ENCODE measurements at places on chromosomes 16 and 17.

DNA sequence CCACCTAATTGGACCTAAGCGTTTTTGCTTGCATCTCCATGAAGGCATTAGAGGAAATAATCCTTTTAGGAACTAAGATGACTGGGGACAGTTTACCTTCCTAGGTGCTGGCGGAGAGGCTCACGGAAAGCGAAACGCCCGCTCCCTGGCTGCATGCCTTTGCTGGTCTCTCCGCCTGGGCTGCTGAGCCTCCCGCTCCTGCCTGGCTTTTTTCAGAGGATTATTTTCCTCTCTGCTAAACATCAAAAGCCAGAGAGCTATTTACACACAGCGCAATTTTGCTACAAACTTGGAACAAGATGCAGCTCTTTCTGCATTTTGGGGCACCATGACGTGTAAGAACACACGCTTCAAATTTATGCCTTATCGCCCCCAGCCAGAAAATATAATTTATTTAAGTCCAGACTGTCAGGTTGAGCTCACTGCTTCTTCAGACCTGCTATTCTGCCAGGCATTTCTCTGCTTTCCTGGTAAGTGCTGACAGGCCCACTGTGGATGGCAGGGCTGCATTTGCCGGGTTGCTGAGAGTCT is 124.4 kb downstream of the SPACA3 start:
- no peak for DNase-seq

- DNase-seq = no peak
These were observed 33.0 kb downstream of the C16orf54 start for GRCh38 chr16:29712809-29713208.

DNA sequence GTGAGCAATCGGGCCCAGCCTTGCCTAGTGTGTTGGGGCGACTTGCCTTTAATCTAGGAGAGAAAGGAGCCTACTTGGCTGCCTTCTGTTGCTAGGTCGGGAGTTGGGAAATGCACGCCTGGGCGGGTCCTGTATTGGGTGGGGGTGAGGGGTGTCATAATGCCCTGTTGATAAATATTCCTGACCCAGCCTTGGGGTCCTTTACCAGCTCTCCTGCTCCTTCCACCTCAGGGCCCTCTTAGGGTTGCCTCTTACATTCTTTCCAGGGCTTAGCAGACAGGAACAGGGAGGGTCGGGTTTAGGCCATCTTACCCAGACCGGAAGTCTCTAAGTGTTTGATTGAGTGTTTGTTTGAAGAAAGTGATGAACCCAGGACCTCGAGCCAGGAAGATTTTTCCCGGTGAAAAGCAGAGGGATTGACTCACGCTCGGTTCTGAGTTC is 112.9 kb downstream of the SEC14L1 start:
- DNase-seq = no peak

DNA sequence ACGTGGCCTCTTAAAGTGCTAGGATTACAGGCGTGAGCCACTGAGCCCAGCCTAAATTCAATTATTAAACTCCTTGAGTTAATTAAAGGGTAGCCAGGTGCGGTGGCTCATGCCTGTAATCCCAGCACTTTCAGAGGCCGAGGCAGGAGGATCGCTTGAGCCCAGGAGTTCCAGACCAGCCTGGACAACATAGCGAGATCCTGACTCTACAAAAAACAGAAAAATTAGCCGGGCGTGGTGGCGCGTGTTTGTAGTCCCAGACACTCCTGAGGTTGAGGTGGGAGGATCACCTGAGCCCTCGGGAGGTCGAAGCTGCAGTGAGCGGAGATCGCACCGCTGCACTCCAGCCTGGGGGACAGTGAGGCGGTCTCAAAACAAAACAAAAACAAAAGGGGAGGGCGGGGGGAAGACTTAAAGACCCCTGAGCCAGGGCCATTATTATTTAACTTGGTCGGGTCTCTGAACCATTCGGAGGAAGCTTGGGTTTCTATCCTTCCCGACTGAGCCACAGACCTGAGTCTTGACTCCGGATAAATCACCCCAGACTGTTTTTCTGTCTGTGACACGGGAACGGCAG is 19.5 kb downstream of the BCL7C start:
- no peak for DNase-seq

DNA sequence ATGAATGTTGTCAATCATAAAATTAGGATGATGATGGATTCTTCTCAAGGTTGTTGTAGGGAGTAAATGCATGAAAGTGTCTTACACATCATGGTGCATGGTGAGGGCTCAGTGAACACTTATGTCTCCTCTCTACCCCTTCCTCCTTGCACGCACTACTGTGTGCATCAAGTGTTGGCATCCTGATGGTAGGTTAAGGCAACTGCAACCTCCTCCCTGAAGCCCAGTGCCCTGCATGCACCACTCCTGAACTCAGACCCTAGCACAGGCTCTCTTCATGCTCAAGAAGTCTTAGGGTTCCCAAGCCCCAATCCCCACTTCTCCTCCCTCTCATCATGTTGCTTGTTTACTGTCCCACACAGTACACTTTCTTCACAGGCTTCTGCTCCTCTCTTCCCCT is 105.8 kb upstream of the DNAH9 start:
- DNase-seq = no peak

DNA sequence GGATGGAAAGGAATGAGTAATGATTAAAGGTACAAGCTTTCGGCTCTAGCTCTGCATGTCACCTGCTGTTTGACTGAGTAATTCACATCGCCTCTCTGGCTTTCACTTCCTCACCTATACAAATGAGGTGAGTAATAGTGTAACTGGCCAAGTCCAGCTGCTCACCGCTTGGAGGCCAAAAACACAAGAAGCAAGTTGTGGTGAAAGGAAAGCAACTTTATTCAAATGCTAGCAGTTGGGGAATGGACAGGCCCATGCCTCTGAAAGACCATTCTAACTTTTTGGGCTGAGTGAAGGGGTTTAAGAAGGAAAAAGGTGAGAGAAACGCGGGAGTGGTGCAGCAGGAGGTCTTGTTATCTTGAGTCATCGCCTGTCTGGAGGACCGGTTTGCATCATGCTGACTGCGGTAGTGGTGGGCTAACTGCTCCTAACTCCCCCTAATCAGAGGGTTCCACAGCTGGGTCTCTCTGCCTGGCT is 45.7 kb upstream of the CSNK2A2 start:
- DNase-seq = no peak

DNA sequence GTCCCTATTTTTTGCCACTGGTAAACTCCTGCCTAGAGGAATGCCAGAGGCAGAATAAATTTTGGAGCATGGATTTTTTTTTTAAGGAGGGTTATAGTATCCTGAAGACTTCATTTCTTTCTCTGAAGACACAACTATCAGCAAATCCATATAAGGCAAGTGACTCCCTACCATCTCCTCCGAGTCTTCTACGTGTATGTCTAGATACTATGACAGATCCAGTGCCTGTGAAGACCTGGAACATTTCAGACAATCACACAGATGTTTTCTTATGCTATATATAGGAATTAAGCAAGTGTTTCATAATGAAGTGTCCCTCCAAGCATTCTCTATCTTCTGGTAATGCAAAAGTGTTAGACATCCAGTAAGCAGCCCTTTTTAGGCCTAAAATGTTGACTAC is 255.5 kb upstream of the TBX2 start:
- no peak for DNase-seq

GRCh38 chr16:13997933-13998332 is 73.2 kb upstream of the MRTFB start:
- DNase-seq = no peak

DNA sequence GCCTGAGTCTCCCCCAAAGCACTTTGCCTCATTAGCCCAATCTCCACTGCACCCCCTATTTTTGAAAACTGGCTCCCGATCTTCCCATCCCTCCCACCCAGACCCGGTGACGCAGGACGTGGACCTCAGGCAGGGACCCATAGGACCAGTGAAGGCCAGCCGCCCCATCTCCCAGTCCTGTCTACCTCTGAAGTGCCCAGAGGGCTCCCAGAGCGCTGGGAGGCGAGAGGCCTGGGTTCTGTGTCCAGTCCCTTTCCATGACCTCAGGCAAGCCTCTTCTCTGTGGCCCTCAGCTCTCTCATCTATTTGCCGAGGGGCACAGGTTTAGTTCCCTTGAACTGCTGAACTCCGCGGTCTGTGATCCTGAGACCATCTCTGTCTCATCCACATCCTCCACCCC is 714 bp downstream of the TNS4 start:
- DNase-seq = no peak

DNA sequence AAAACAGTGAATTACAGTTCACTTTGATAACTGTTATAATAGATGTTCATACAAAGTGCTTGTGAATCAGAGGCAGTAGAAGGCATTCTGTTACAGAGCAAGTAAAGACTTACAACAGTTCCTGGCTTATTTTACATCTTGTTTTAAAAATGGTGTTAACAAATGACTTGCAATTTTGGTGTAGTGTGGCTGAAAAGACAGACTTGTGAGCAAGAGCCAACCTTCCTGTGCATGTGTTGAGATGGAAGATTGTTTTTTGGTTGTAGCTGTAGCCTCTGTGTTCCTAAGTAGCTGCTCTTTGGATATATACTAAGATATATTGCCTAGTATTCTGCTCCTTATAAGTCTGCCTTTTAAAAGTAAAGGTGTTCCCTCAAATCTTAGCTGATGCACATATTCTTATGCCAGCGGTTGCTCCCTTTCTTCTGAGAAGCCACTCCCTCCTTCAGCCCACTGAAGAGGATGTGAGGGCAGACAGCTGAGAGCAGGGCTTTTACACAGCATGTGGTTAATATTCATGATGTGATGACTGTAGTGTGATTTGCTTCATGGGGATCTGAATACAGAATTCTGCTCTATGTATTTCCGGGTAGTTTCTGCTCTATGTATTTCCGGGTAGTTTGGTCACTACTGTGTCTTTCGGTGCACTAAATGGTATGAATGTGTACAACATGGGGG is 182.3 kb downstream of the PHKB start:
- DNase-seq = peak; percentile 36

DNA sequence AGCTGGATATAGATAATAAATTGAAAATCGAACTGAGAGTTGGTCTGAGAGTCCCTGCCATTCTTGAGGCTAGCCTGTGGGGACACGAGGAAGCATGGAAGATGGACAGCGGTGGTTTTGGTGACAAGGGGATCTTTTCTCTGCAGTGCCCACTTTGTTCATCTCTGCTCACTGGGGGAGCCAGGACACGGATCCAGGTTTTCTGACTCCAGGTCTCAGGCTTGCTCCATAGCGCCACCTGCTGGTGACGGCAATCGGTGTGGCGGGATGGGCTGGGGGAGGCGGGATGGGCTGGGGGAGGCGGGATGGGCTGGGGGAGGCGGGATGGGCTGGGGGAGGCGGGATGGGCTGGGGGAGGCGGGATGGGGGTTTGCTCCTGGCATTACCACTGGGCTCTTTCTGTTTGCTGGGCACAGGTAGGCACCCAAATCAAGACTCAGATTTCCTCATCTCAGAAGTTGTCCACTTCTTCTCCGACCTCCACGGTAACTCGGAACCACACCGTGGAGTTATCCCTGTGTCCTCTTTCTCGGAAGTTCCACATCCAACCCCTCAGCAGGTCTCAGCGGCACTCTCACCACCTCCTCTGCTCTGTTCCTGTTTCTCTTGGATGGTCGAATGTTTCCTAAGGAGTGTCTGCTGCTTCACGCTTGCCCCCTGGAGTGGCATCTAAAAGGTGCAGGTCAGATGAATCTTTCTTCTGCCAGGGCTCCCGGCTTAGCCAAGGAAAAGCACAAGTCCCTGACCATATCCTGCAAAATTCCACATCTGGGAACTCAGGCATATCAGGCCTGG is 142.4 kb downstream of the CYLD start:
- DNase-seq = peak; percentile 35

GRCh38 chr17:7850701-7851437 is 4.0 kb upstream of the TMEM88 start:
- DNase-seq = no peak

- no peak for DNase-seq
These were observed 50.8 kb downstream of the TBC1D26 start for GRCh38 chr17:15782866-15783265.

DNA sequence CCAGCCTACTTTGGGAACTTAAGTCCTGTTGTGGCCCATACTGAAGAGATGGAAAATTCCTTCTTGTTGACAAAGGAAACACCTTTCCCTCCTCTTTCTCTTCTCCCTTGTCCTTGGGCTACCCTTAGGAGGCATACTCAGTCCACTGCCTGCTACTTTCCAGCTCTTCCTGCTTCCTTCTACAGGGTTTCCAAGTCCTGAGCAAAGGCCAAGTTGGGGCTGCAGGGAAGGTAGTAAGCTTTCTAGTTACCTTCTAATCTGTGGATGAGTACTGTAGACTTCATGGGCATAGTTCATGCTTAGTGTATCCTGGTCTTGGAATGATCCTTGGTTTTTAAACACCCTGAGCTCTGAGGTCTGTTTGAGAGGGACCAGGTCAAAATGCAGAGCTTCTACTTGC is 299.2 kb upstream of the MAF start:
- no peak for DNase-seq

DNA sequence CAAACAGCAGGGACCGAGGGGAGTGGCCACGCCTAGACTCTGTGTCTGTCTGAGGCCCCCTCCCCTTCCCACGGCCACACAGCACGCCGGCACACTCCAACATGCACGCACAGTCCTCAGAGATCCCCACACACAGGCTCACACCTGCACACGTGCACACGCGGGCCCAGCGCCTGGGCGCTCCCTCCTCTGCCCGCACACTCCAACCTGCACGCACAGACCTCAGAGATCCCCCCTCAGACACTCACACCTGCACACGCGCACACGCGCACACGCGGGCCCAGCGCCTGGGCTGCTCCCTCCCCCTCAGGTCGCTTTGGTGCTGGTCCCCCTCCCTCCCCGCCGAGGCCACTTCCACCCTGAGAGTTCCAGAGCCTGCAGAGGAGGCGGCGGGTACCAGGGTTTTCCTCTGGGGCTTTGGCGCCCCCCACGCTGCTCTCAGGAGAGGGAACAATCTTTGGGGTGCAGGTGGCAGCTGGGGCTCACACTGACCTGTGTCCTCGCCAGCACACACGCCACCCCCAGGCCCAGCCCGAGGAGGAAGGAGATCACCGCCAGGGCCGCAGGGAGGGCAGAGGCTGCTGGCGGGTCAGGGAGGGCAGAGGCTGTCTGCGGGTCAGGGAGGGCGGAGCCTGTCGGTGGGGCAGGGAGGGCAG is 1.6 kb downstream of the CD7 start:
- DNase-seq = peak; percentile 50

- no peak for DNase-seq
These were observed 16.6 kb downstream of the COPS3 start for GRCh38 chr17:17264430-17264829.

GRCh38 chr17:48100591-48101011 is 677 bp downstream of the CBX1 start:
- DNase-seq = no peak

GRCh38 chr16:81711657-81712319 is 67.3 kb upstream of the PLCG2 start:
- no peak for DNase-seq

GRCh38 chr16:25690552-25691143 is 1.1 kb upstream of the HS3ST4 start:
- DNase-seq = no peak

DNA sequence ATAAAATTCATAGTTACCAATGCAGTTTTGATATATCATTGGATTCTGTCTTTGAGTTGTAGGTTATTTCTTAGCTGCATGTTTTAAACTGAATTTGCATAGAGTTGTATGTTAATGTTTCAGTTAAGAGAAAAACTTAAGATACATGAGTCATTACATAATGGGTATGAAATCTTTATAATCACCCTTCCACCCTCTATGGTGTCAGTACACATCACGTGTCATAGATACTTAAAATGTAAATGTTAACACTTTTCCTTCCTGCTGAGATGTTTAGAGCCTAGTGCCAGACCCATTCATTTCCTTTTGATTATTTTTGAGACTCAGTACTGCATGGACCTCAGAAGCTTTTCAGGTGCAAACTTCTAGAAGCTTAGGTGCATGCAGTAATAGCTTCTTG is 20.5 kb downstream of the ZNF207 start:
- DNase-seq = no peak

GRCh38 chr16:85448557-85449190 is 164.4 kb upstream of the GSE1 start:
- DNase-seq = no peak
